Vagina (tissue), 2 donors: ENCODE measurements at places on chromosomes 11 and 22. TPM values are rescaled to one million over a fixed set of nuclear protein-coding genes. Genes with fewer than 3 reads are reported as not detected.

Gene OR52H1
- total RNA-seq = not detected

Gene ACR
- not detected for total RNA-seq

Gene RRM1
- 50.8 TPM for total RNA-seq

Gene MRPL48
- 23.3 TPM for total RNA-seq

Gene AGBL2
- total RNA-seq = 2.2 TPM

Gene DMC1
- total RNA-seq = 12.3 TPM

Gene RASL10A
- not detected for total RNA-seq

DNA sequence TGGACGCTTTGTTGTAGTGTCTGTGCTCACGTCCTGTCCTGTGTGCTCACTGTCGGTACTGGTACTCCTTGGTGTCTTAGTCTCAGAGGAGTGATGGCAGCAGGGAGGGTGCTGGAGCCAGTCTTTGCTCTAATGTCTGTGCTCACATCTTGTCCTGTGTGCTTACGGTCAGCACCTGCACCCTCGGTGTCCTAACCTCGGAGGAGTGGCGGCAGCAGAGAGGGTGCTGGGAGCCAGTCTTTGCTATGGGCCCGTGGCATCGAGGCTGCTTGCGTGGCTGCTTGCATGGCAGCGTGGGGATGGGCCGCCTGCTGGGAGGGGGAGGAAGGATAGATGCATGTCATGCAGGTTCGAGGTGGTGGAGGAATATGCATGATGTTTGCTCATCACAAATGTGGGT, 12.7 kb downstream of the IGHMBP2 start:
- DNase-seq = no peak

- DNase-seq = no peak
These were observed 457.0 kb downstream of the NTM start for GRCh38 chr11:131827430-131827829.

DNA sequence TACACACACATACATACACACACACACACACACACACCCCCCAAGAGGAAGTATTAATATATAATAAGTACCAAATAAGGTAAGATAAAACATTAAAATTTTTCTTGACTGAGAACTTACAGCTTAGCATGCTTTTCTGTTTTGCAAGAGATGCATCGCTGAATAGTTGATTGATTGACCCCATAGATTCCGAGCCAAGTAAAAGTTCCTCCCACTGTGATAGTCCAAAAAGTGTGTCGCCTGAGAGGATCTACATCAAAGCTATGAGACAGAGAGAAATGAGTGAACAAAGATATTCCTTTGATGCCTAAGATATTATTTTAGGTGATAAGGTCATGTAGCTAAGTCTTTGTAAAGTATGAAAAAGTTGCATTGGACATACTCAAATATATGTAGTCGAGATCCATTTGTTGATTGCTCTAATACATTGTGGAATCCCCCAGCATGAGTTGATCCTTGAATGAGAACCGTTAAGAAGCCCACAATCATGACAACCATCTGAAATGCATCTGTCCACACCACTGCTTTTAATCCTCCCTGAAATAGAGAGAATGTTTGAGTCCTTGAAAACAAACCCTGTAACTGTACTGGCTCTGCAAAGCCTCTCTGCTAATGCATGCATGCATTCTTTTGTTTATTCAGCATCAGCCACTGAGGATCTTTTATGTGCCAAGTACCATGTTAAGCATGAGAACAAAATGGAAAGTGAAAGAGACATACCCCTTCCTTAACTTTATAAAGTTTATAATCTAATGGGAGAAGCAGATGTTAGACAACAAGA, 18.3 kb downstream of the SLC5A12 start:
- no peak for DNase-seq

GRCh38 chr11:377883-378500, 8.7 kb downstream of the B4GALNT4 start:
- no peak for DNase-seq

GRCh38 chr11:35605706-35606105, 12.6 kb upstream of the FJX1 start:
- DNase-seq = no peak

DNA sequence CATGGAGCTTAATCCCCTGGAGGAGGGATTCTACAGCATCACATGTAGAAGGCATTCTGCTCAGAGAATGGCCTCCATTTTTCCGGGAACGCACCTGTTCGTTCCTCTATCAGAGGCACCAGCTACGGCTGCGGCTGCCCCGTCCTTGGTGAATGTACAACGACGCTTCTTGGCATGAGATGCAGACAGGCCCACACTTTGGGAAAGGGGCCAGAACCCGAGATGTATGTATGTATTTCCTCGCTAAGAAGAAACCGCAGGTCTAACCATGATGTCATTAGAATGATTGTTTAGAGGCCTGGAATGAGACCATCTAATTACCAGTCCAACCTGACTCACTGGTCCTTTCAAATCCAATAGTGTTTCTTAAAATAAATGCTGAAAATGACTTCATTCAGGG, 1293.4 kb downstream of the TBC1D22A start:
- DNase-seq = no peak
